ENCODE measurements at places on chromosomes 1 and 21.

- DNase-seq: no peak
These were observed 823 bp upstream of the KIF1B start for GRCh38 chr1:10209590-10209904.

GRCh38 chr1:5611851-5612250 lies 380.4 kb downstream of the NPHP4 start:
- no peak for DNase-seq

DNA sequence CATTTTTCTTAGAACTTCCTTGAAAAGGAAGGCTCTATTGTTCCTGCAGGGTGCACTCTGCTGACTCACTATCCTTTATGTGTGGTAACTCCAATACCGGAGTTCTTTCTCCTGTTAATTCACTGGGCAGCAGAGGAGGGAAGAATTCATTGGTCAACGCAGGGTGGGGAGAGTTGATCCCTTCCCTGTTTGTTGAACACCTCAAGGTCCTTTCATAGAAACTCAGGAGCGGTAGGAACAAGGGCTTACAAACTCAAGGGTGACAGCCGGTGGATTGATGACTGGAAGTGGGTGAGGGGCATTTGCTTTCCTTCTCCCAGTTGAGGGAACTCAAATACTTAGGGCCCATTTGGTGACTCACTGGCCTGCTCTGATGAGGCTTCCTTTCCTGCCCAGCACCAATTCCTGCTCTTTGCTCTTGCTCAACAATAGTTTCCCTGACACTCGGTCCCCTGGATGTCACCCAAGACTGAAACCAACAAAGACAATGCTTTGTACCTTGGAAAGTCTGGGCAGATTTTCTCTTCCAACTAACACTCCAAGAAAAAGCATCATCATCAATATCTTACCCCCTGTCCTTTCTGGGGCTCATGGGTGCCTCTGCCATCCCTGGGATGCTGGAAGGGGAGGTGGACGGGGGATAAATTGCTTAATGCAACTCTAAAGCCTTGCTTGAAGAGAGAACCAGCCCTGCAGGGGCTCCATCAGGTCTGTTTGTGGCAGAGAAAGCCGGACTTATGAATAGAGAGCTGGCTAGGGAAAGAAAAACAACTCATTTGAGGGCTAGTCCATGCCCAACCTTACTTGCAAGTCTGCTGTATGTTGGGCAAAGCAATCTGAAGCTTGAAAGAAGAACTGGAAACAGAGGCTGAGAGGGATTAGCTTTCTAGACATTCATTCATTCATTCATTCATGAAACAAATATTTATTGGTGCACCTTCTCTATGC lies 9.3 kb downstream of the SLC26A9 start:
- DNase-seq: no peak

- DNase-seq: no peak
These were observed 54.4 kb downstream of the NIBAN1 start for GRCh38 chr1:184919892-184920291.

- no peak for DNase-seq
These were observed 2.3 kb downstream of the HMGCS2 start for GRCh38 chr1:119766374-119766794.

GRCh38 chr1:233473549-233474204 lies 140.2 kb upstream of the KCNK1 start:
- DNase-seq: no peak

DNA sequence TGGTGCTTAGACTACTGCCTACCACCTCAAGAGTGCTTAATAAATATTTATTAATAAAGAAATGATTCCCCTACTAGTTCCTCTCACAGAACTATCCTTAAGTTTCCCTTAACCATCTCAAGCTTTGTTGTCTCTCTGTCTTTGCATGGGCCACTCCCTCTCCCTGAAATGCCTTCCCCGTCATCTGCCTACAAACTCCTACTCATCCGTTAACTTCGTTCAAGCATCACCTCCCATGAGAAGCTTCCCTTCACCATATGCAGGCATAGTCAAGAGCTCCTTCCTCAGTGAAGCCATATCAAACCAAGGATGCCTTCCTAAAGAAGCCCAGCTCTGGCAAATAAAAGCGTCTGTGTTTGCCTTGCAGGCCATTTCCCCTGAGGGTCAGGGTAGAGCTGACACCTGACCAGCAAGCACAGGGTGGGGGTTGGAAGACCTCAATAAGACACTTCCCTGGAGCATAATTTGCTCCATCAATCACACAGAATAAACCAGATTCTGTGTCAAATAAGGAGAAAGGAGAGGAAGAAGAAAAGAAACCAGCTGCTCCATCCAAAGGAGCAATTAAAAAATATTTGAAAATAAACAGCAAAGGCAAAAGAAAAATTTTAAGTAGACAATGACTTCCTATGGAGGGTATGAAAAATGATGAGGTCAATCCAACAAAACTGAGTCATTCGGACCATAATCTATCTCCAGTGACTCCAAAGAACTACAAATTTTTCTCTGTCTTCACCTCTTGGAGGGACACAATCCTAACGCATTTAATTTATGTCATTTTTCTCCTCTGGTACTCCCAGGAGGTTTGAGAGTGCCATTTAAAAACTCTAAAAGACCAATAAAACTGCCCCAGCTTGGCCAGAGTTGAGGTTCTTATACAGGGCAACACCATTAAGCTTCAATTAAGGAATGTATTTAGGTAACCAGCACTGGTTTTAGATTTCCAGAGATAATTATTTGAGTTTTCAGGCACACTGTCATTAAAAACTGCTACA lies 303.6 kb downstream of the KCNH1 start:
- no peak for DNase-seq
